Hypothalamus (tissue), 51 donors: ENCODE measurements at places on chromosomes 3 and 15.

GRCh38 chr3:20458994-20459716, 273.1 kb upstream of the SGO1 start:
- DNase-seq: no peak

- no peak for DNase-seq
These were observed 145.5 kb downstream of the TIGIT start for GRCh38 chr3:114439284-114439683.

- DNase-seq: no peak
These were observed 106.8 kb downstream of the EDEM1 start for GRCh38 chr3:5294356-5294755.

DNA sequence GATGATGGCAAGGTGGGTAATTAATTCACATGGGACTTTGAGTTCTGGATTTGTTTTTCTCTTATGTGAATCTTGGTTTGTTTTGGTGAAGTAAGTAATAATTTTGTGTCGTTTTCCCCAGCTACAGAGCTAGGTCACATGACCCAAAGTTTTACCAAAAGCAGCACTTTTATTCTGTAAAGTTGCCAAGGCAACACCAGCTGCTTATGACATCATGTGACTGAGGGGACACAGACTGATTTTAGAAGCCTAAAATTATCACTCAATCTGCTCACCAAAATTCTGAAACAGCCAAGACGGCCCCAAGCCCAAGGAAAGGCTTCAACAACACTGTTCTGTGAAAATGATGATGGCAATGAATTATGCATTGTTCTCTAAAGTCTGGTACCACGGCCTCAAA, 63.9 kb downstream of the MEX3B start:
- no peak for DNase-seq

- no peak for DNase-seq
These were observed 221.7 kb downstream of the CGGBP1 start for GRCh38 chr3:87837076-87837475.

DNA sequence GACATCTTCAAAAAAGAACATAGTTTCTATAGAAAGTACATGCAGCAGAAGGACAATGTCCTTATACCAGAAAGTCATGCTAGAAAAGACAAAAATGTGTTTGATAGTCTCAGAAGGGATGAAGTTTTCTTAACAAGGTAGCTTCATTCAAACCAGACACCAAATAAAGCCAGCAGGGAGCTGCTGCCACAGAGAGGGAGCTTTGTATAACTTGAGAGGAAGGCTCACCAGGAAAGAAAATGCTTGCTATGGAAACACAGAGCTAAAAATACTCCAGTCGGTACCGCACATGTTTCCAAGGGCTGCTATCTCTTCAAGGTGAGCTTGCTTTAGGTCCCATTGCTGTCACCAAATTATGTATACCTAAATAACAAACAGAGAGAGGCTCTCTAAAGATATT, 1074.8 kb upstream of the ALCAM start:
- DNase-seq: no peak
